ENCODE measurements at places on chromosomes 16 and 17.

GRCh38 chr17:77096570-77097214 is 44.1 kb upstream of the SEC14L1 start:
- peak; percentile 54 for DNase-seq

DNA sequence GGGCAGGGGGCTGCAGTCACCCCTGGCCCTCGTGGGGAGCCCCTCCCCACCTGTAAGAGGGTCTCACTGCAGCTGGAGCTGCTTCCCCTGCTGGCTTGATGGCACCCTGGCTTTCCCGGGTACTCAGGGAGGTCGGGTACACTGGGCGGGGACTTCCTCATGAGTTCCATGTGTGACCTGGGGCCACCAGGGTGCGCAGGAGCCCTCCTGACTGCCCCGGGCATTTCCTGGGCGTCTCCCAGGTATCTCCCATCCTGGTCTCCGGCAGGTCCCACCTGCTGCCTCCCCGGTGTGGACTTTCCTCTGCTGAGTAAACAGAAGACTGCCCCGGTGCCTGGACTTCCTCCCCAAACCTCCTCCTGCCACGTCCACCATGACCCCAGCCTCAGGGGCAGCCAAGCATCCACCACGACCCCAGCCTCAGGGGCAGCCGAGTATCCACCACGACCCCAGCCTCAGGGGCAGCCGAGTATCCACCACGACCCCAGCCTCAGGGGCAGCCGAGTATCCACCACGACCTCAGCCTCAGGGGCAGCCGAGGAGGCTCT is 40.9 kb downstream of the CBFA2T3 start:
- DNase-seq, result no peak

GRCh38 chr16:69187446-69188235 is 677 bp downstream of the SNTB2 start:
- peak; percentile 31 for DNase-seq

DNA sequence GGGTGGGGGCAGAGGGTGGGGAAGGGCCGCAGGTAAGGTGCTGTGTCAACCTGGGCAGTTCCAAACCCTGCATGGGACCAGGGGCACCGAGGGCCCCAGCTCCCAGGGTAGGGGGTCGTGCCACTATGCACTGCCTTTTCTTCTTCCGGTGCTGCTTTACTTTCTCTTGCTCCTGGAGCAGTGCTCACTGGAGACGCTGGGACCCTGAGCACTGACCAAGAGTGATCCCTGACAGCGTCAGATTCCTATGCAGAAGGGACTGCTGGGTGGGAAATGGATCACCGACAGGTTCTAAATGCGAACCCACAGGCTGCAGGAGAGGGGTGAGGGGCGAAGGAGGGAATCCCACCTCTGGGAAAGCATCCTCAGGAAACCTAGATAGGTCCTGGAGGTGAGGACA is 470.1 kb downstream of the SOX9 start:
- no peak for DNase-seq

DNA sequence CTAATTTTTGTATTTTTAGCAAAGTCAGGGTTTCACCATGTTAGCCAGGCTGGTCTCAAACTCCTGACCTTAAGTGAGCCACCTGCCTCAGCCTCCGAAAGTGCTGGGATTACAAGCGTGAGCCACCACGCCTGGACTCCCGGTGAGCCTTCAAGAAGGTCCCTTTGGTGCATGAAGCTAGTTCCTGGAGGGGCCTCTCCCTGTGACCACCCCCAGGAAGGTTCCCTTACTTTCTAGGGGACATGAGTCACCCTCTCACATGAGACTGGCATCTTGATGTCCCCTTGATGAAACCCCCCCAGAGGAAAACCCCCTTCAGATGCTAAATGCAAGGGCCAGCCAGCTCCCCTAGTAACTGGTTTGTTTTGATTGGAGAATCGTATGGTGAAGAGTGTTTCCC is 12.8 kb downstream of the CARHSP1 start:
- no peak for DNase-seq

DNA sequence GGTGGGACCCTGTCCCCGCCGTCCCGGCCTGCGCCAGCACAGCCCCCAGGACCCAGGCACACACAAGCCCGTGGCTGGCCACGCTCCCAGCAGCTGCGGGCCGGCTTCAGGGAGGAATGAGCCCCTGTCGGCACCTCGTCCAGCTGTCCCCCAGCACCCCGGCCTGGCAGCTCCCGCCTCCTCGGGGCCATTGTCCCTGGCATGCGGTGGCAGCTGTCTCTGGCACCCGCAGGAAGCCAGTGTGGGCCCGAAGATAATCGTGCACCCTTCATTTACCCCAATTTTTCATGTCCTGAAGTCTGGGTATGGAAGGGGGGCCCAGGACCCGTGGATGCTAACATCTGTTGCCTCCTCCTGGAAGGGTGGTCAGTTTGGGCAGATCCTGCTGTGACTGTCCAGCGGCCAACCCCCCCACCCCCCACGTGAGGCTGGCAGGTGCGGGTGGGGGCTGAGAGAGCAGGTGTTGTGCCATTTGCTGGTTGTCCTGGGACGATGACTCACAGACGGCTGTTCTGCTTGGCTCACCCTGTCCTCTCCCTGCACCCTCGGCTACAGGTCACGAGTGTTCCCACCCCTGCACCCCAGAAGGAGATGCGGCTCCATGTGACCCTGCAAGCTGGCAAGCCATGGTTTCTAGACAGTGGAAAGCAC is 4.0 kb upstream of the LMF1 start:
- no peak for DNase-seq

DNA sequence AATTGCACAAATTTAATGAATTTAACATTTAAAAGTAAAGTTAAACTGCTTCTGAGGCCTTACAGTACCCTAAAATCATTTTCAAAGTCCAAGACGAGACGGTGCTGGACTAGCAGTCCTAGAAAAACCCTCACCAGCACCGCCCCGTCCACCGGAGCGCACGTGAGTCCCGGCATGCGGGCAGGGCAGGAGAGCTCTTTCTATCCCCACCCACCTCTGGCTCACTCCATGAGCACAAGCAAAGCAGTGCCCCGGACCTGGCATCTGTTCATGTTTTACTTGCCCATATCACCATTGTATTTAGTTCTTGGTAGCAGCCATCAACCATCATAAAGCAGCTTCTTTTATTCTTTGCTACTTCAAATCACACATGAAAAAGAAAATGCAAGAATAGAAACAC is 41.7 kb downstream of the ANKRD11 start:
- no peak for DNase-seq

All from fibroblast of skin of right quadriceps (primary cell).